GM04504 (cell line): ENCODE measurements at places on chromosomes 11 and 22.

- DNase-seq, result no peak
Observed at GRCh38 chr11:67290801-67291200, 1.7 kb downstream of the ANKRD13D start.

- DNase-seq, result no peak
Observed at GRCh38 chr11:112965656-112966055, 4.4 kb downstream of the NCAM1 start.

- DNase-seq, result no peak
Observed at GRCh38 chr11:95849087-95849825, 59.0 kb downstream of the CEP57 start.

GRCh38 chr22:21855676-21856075 lies 11.8 kb downstream of the MAPK1 start:
- DNase-seq, result no peak

DNA sequence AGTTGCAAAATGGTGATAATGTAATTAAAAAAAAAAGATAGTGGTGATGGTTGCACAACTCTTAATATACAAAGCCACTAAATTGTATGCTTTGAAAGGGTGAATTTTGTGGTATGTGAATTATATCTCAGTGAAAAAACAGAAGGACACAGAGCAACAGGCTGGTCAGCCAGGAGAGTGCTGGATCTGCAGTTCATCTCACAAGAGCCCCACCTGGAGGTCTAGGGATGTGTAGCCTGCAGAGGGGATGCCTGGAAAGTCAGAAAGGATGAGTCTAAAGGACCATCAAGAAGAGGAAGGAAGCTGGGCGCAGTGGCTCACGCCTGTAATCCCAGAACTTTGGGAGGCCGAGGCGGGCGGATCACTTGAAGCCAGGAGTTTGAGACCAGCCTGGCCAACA lies 9.0 kb downstream of the POLR3H start:
- DNase-seq, result no peak

GRCh38 chr22:42412744-42413333 lies 19.4 kb downstream of the NFAM1 start:
- no peak for DNase-seq
